Cortex of kidney (tissue), 1 donor: ENCODE measurements at places on chromosomes 7 and 10.

DNA sequence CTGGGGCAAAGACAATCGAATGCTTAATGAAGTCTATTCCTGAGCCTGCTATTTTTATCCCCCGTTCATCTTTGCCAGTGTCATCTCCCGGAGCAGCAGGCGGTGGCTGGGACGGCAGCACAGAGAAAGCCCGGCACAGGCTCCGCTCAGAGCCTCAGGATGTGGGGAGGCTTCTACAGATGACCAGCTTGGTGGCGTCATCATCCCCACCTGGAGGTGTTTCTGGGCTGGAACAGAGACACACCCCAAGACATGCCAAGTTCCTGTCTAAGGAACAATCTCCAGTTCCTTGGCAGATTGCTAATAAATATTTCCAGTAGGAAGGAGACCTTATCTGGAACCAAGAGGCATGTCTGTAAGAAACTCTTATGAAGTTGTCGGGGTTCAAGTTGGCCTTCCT, 552.4 kb upstream of the MGMT start:
- no peak for DNase-seq

- DNase-seq, result no peak
Measured at GRCh38 chr7:135697276-135698049, 30.5 kb downstream of the SLC13A4 start.

DNA sequence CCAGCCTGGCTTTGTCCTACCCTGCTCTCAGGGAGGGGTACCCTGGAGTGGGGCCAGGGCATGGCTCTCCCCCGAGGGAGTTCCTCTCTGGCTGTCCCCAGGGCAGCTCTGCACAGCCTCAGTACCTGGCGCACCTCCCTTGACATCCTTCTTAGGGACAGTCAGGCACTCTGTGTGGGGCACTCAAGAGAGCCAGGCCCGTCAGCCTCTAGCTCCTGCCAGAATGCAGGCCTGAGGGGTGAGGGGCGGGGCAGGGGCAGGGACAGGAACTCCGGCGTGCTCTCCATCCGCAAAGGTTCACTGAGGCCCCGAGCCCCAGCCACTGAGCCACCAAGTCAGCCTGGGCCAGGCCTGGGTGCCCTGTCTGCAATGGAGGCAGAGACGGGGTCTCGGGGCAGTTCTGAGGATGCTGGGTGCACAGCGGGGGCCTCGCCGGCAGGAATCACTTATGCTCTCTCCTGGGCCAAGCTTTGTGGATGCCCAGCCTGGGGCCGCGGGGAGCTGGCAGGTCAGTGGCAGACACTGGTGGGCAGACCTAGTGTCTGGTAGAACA, 10.1 kb downstream of the LIMK1 start:
- no peak for DNase-seq

DNA sequence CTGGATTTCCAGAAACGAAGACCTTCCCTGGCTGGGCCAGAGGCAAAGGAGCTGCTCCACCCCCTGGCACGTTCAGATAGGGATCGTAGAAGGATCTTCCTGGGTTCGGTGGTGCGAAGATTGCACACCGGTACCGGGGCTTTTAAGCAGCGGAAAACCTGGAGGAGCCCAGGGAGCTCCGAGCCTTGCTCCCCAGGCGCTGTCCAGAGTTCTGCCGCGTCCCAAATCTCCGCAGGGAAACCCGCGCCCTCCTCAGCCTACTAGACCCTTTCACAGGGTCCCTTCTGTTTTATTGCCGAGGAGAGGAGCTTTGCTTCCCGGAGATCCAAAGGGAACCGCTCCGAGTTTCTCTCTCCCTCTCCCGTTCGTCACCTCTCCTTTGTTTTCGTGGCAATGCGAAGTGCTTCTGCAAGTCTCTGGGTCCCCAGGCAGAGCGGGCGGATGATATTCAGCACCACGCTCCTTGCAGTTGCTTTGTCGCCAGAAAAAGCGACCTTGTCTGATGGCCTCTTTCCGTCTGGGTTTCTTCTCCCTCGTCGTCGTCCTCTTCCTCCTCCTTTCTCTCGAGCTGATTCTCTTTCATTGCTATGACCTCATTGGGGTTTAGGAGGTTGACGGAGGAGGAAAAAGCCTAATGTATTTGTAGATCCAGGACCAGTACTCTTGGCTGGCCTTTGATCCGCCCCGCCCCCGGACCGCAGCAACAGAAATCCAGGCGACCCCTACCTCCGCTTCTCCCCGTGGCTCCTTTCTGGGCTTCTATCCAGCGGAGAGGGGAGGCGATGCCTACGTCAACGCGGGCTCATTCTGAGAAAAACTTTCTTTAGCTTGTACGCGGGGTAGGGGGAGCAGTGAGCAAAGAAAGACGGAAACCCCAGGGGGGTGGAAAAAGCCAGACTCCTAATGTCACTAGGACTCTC, at the start of gene TMEM196:
TSS of gene TMEM196 (minus strand) at position 777 of the 920 bp plus-strand sequence. CDS start 921 bp downstream, outside the sequence.
- DNase-seq, result no peak

DNA sequence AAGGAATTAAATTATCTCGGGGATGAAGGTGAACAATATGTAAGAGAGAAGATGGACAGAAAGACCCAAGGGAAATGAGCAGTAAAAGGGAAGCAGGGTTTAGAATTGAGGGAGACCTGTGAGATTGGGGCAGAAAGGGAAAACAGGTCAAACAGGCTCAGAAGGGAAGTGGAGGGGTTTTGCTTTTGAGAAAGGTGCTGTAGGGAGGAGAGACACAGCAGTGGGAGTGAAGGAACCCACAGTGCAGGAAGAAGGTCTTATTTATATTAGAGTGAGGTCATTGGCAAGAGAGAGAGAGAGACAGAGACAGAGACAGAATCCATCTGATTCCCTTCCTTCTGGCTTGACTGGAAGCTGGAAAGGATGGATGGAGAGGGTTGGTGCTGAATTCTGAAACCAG, 3.5 kb upstream of the TCAF1 start:
- DNase-seq, result no peak

DNA sequence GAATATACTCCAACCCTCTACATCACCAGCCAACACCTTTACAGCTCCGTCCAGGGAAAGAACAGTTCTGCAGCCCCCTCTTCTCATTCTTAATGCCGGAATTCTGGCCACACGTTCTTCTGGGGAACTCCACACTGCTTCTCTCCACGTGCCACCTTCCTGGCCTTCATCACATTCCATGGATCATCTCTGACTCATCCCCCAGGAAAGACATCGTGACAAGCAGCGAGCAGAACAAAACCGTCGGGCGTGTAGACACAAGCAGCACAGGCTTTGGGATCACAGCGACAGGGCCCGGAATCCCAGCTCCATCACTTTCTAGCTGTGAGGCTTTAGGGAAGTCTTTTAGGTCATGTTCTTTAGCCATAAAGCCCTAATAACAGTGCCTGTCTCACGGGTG, 590.3 kb upstream of the FOXK1 start:
- DNase-seq, result no peak

GRCh38 chr7:151012911-151013347, 11.4 kb downstream of the ATG9B start:
- DNase-seq, result no peak

DNA sequence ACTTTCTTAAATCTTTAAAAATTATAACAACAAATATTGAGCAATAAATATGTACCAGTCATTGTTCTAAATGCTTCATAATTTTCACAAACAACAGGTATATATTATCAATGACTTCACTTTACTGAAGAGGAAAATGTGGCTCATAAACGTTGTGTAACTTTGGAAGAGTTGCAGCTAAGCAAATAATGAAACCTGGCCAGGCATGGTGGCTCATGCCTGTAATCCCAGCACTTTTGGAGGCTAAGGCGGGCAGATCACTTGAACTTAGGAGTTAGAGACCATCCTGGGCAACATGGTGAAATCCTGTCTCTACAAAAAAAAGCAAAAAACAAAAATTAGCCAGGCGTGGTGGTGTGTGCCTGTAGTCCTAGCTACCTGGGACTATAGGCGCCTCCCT, 71.9 kb upstream of the AMPH start:
- no peak for DNase-seq

DNA sequence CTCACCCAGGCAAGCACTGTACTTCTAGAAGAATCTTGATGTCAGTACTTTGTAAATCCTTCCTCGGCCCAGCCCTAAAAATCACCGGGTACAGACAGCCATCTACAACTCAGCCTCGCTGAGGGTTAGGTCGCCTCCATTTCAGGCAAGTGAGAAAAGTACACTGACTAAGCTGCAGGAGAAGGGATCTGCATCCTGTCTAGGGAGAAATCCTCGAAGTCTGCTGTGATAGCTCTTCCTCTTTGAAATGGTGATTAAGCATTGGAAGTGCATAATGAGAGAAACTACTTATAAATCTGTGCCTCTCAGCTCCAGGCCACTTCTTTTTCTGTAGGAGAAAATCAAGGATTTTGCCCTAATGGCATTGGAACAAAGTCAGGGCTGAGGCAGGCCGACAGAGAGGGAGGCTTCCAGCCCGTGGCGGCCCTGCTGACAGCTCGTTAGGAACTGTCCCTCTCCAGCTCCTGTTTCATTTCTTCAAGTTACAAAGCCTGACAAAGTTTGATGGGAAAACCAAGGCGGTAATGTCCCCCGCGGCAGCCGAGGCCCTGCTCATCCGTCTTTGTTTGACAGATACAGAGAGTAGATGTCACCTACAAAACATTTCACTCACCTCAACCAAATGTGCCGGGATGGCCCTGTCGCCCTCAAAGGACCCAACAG, 14.1 kb upstream of the GOT1 start:
- no peak for DNase-seq

DNA sequence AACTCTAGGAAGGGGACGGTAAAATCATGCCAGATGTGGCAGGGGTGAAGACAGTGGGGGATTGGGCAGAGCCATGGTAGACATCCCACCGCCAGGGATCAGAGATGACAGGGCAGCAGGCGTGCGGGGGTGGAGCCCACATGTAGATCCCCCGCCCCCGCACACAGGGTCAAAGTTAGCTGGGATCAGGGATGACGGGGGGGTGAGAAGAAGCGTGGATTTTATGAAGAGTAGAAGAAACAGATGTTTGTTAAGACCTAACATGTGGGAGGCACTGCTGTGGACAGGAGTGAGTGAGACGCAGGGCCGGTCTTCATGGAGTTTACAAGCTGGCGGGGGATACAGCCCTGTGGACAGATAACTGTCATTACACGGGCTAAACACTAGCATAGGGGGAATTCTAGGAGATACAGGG, 154.0 kb upstream of the KLF14 start:
- DNase-seq, result no peak

- no peak for DNase-seq
Measured at GRCh38 chr7:139231513-139232376, 708 bp downstream of the UBN2 start.

DNA sequence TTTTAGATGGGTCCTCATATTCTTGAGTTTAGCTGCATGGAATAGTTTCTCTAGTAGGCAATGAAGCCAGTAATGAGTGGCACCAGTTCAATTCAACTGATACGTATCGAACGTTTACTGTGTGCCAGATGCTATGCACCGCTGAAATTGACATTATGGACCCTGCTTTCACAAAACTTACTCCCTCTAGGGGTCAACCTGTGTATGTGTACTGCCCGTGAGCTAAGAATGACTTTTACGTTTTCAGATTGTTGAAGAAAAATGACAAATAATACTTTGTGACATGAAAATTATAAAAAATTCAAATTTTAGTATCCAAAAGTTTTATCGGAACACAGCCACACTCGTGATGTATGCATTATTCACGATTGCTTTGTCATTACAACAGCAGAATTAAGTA, 95.5 kb downstream of the ZMYND11 start:
- DNase-seq, result no peak

GRCh38 chr7:28774261-28774988, 183.7 kb downstream of the TRIL start:
- no peak for DNase-seq

GRCh38 chr7:132705146-132705545, 128.9 kb upstream of the PLXNA4 start:
- no peak for DNase-seq
